ENCODE measurements at places on chromosomes 11 and 22. TPM values are rescaled to one million over a fixed set of nuclear protein-coding genes. Genes with fewer than 3 reads are reported as not detected.

Gene KRTAP5-1
- not detected for total RNA-seq

Gene ZP1
- total RNA-seq = not detected

Gene TSPAN18
- not detected for total RNA-seq

Gene CCDC188
- 0.84 TPM for total RNA-seq

Gene SLC25A18
- not detected for total RNA-seq

Gene SH3BP1
- 13.6 TPM for total RNA-seq

Gene SERHL2
- total RNA-seq = 8.6 TPM

Gene ACCS
- 5.3 TPM for total RNA-seq

Gene EXPH5
- total RNA-seq = 0.05 TPM

Gene NUP50
- 61.9 TPM for total RNA-seq

Gene PTPMT1
- total RNA-seq = 165 TPM

Gene DGCR6
- total RNA-seq = 0.95 TPM

Gene CFAP300
- total RNA-seq = 2.1 TPM

Gene RCOR2
- total RNA-seq = 1.5 TPM

Gene OR10D3
- total RNA-seq = not detected

Gene SESN3
- total RNA-seq = 0.66 TPM

Gene CCDC88B
- total RNA-seq = 5.3 TPM

Gene C22orf23
- not detected for total RNA-seq

Gene SERGEF
- 13.3 TPM for total RNA-seq

Gene SYT13
- not detected for total RNA-seq

Gene SMC1B
- total RNA-seq = not detected

Gene ROBO3
- 8.5 TPM for total RNA-seq

Gene B3GAT1
- not detected for total RNA-seq

Gene OR5B21
- not detected for total RNA-seq

Gene CNIH2
- total RNA-seq = 2.8 TPM

Gene RNF26
- 3.4 TPM for total RNA-seq

Gene LARGE2
- not detected for total RNA-seq

Gene MS4A6E
- not detected for total RNA-seq

Gene SPINDOC
- 95.5 TPM for total RNA-seq

All from SJSA1 (cell line).